ENCODE measurements at places on chromosomes 12 and 14.
A peak's percentile ranks its signal among the peaks of the same experiment; 100 is the strongest.

DNA sequence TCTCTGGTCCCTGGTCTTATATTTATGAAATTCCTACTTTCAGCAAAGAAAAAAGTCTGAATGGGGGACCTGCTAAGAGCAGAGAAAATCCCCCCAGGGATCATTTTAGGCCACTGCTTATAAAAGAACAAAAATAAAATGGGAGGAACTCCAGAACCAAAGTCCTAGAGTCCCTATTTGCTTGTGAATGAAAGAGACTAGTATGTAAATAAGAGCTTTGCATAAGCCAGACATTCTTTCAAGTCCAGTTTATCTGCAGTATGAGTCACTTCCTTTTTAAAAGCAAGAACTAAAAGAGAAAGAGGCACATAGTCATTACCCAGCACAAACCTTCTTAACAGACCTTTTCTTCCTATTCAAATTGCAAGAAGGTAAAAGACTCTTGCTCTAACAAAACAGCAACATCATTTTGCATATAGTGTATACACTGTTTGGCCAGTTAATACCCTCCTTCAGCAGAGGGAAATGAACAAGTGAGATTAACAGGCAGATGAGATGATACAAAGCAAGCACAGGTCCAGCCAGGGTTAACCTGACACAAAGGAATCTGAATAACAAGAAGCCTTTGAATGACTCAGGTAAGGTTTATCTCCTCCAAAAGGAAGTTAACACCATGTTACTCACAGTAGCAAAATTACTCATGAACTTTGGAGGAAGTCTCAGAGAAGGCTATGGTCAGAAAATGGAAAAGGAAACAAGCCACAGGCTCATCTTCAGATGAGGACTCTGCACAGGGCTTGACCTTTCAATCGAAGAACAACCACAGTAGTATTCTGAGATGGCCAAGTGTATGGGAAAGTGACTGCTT lies 87.3 kb downstream of the PHLDA1 start:
- DNase-seq: peak; percentile 92

DNA sequence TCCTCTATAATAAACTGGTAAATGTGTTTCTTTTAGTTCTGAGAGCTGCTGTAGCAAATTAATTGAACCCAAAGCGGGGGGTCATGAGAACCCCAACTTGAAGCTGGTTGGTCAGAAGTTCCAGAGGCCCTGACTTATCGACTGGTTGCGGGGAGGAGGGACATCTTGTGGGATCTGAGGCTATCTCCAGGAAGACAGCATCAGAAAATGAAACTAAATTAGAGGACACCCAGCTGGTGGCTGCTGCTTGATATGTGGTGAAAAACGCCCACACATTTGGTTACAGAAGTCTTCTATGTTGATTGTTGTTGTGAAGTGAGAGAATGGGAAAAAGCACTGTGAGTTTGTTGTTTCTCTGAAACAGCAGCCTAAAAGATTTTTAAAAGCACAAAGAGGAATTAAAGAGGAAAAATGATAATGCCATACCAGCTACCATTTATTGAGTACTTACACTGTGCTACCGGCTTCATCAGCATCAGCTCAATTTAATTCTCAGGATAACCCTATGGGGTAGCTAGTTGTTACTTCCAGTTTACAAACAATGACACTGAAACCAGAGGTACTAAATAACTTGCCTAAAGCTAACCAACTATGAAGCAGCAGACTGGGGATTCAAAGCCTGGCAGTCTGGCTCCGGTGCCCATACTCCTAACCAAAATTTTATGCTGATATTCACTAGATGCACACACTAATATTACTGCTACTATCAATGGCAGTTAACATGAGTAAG lies 24.3 kb downstream of the DDX24 start:
- no peak for DNase-seq

- DNase-seq: peak; percentile 14
Measured at GRCh38 chr14:21098892-21099595, 589 bp upstream of the ZNF219 start.

- no peak for DNase-seq
Measured at GRCh38 chr14:45867046-45867894, 614.3 kb upstream of the MIS18BP1 start.

DNA sequence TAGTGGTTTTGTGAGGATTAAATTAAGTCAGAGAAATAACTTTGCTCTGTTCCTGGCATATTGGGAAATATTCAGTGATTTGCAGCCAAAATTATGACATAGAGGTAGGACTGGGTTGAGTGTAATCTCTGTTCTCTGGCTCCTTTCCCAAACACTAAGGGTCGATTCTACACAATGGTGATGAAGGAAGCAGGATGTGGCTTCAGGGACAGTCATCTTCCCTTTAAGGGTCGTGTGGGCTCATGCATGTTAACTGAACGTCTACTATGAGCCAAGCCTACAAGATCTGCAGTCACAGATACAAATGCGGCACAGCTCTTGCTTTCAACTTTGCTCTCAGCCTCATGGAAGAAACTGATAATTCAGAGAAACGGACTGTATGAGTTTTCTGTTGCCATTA lies 381.6 kb downstream of the VRK1 start:
- DNase-seq: no peak

DNA sequence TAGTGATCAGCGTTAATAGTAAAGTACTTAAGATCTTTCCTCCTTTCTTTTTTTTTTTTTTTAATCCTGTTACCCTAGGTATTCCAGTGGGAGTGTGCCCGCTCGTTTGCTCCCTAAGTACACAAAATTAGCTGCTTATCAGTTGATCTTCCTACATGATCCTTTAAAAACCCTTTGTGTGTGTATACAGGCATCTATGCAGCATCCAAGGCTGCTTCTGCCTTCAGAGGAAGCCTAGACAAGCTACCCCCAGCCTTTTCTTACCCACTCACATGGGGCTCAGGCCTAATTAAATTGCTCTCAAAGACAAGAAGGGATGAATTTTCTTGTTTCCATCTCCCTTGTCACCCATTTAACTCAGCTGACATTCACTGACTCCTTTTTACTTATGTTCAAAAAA lies 343.4 kb upstream of the LMO3 start:
- DNase-seq: no peak

DNA sequence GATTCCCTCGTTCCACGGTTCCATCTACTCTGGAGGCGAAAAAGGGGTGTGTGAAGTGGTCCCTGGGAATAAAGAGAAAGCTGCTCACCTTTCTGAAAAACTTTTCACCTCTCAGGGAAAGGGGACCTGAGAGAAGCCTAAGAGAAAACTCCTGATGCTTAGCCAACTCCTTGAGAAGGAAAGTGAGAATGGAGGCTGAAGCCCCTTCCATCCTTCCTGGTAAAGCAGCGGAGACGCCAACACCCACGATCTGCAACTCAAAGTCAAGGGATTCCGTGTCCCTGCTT lies 110.0 kb downstream of the ARF6 start:
- DNase-seq: no peak

GRCh38 chr12:45388545-45388944 lies 172.7 kb downstream of the ANO6 start:
- no peak for DNase-seq

DNA sequence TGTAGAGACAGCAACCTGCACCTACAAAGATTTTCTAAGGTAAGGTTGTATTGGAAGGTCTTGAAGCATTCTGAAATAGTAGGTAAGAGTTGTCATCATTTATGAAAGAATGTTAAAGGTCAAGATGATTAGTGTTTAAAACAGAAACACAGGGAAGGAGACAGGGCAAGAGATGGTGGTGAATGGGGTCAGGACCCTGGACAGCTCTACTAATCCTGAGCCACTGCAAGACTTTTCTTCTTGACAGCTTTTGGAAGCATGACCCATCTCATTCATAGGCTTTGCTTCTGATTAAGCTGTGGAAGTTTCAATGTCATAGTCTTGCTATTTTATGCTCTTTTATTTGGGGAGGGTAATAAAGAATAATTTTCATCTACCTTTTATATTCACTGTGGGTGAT lies 75.5 kb upstream of the CAND1 start:
- DNase-seq: peak; percentile 37

DNA sequence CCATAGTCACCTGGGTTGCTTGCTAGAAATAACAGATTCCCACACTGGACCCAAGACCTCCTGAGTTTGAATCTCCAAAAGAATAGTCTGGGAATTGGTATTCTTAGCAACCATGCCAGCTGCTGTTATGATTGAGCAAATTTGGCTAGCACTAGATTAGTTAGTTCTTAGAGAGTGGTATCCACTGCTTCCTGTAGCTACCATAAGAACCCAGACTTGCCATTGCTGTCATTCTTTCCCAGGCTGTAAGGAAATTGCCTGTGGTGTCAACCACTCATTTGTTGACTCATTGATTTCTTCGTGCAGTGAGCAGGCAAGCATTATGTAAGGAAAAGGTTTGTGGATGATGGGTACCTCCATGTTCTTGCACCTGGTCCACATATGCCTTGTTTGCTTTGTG lies 201.8 kb upstream of the RGS6 start:
- DNase-seq: no peak
